ENCODE measurements at places on chromosomes 7 and 10.
A peak's percentile ranks its signal among the peaks of the same experiment; 100 is the strongest.

DNA sequence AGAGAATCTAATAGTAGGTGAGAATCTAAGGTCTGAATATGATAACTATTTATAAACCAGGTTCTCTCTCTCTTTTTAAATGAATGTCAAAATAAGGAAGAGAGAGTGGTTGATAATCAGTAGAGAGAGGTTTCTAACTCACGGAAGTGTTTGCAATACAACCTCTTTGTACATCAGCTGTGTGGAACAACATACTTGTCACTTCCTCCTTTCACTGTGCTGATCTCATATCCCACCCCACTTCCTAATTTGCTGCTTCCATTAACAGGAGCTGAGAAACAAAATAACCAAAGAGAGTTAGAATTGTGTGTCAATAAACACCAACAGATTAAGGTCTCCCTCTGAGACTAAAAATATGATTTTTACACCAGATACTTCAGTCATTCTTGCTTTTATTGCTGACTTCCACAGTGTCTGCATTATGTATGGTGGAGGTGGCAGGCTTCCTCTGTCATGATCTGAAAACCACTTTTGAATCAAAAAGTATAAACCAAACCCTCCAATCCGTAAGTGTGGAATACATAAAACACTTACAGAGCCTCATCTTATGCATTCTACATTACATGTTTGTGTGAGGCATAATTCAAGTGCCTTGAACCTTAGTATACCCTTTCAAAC, 25.0 kb downstream of the CACUL1 start:
- no peak for DNase-seq

- DNase-seq = no peak
Measured at GRCh38 chr10:124239134-124239533, 145.7 kb upstream of the CHST15 start.

DNA sequence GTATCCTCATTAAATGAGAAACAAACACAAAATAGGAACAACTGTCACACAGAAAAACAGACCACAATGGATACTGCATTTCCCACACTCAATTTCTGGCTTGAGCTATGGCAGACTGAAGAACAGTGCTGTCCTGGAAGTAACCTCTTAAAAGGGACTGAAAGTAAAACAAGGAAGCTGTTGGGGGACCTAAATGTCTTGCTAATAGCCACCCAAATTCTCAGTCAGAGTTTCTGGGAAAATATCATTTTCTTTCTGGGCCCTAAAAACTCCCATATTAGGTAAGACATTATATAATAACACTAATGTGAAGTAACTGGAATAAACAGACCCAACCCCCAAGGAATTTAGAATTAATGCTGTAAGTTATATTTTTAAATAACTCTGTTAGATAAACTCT, 80.9 kb upstream of the TFEC start:
- no peak for DNase-seq

DNA sequence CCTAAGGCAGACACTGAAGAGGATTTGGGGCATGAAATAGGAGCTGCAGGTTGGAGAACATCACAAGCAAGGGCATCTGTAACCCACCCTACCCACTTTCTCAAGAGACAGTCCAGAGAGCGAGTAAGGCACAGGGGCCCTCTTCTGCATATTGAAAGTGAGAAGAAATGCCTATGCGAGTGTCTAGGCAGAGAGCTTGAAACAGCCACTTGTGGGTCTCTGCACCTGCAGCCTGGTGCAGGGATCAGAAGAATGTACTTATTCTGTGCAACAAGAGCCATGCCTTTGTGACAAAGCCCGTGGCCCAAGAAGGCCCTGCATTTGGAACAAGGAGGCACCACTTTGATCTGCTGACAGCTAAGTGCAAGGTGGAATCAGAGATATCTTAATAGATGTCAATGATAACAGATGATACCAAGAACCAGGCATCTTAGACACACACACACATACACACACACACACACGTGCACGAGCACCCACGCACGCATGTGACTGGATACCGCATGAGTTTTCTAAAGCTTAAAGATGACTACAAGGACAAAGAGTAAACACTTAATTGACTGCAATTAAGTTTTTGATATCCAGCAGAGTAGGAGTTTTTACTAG, 89.3 kb downstream of the NPSR1 start:
- DNase-seq = no peak

DNA sequence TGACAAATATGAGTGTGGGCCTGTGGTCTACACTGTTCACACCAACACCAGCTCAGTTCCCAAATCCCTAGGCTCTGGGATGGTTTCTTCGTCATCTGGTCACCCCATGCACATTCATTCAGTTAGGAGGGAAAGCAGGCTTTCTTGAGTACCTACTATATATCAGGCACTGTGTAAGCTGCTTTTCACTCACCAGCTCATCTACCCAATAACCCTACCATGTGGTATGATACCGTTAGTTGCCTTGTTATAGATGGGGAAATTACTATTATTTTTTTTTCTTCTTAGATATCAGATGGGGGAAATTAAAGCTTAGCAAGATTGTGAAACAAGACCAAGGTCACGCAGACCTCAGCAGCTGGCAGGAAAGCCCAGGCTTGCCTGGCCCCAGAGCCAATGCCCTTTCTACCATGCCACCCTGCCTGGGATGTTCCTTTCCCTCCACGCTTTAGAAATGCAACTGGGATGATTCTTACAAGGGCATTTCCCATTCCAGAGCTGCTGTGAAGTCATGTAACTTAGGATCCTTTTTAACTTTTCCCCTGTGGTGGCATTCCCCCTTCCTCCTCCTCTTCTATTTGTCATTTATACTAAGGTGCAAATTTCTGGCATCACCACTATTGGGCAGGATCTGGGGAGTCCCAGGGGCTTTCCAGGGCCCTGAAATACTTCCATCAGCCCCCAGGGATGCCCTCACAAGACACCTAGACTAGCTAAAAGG, 93.1 kb upstream of the EFCAB10 start:
- DNase-seq = no peak

DNA sequence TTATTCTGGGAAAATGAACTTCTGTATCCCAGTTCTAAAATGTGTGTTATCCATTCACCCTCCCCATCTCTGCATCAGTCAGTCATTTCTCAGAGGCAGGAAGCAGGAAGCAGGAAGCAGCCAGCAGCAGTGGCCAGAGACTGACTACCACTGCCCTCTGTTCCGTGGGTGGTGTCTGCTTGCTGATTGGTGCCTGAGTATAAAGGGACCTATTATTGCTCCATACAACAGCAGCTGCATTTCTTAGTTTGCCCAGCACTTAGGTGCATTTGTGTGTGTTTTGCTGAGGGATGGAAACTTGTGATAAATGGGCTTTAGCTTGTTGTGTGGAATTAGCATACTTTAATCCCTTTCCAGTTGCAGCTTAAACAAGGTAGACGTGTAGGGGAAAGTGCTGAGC, 582.2 kb downstream of the SORCS1 start:
- no peak for DNase-seq

GRCh38 chr10:128981251-128981650, 485.8 kb upstream of the MGMT start:
- no peak for DNase-seq

- DNase-seq = no peak
Measured at GRCh38 chr7:27106901-27107240, 4.4 kb upstream of the HOXA2 start.

GRCh38 chr10:52599551-52600200, 172.9 kb downstream of the MBL2 start:
- no peak for DNase-seq

DNA sequence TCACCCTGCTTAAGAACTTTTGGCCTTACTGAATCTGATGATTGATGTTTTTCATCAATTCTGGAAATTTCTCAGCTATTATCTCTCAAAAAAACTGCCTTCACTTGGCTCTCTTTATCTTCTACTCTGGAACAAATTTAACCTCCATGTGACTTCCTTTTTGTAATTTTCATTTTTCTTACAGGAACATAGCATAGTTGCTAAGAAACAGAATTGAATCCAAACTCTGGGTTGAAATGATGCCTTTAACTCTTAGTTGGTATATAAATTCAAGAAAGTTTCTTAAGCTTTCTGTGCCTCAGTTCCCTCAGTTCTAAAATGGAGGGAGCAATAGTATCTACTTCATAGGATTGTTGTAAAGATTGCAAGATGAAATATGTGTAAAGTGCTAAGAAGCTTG, 19.8 kb downstream of the GPR141 start:
- no peak for DNase-seq

- no peak for DNase-seq
Measured at GRCh38 chr10:77289790-77290189, 347.8 kb downstream of the KCNMA1 start.

- no peak for DNase-seq
Measured at GRCh38 chr10:89475125-89475524, 60.3 kb downstream of the SLC16A12 start.

- DNase-seq = no peak
Measured at GRCh38 chr10:11255156-11255555, 237.5 kb downstream of the CELF2 start.

GRCh38 chr10:87918254-87918859, 54.9 kb downstream of the PTEN start:
- no peak for DNase-seq

- DNase-seq = no peak
Measured at GRCh38 chr10:48266528-48266927, 8.0 kb downstream of the FRMPD2 start.

- no peak for DNase-seq
Measured at GRCh38 chr10:122974023-122974422, 6.2 kb upstream of the PSTK start.

GRCh38 chr10:119469846-119470245, 72.7 kb downstream of the RGS10 start:
- no peak for DNase-seq

DNA sequence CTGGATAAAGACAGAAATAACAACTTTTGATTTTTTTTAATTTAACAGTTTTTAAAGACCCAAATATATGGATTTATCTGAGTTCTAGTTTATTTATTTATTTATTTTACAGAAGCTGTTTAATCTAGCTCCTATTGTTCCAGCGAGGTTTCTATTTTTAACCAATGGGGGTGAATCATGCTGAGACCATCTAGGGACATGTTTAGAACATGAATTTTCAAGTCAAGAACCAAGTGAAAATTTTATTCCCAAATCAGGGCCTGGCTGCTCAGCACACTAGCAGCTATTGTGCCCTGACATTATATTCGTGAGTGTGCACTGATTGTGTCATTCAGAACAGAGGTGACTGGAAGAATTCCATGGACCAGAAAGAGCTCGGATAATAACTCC, 24.6 kb upstream of the MPP7 start:
- DNase-seq = no peak

DNA sequence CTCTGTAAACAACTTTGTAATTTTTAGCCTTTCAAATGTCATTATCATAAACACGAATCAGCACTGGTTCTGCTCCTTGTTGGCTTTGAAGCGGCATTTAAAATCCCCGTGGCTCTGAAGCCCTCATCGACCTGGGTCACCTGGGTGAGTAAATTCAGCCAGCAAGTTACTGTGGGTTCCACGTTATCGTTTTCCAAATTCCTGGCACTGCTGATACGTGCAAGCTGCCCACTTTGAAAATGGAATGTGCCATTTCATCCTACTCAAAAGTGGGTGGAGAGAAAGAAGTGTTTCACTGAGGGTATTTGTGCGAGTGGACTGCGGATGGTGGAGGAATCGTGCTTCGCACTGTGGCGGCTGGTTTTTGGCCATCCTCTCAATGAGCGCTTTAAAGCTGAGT, 281.7 kb downstream of the KLF6 start:
- DNase-seq = no peak

DNA sequence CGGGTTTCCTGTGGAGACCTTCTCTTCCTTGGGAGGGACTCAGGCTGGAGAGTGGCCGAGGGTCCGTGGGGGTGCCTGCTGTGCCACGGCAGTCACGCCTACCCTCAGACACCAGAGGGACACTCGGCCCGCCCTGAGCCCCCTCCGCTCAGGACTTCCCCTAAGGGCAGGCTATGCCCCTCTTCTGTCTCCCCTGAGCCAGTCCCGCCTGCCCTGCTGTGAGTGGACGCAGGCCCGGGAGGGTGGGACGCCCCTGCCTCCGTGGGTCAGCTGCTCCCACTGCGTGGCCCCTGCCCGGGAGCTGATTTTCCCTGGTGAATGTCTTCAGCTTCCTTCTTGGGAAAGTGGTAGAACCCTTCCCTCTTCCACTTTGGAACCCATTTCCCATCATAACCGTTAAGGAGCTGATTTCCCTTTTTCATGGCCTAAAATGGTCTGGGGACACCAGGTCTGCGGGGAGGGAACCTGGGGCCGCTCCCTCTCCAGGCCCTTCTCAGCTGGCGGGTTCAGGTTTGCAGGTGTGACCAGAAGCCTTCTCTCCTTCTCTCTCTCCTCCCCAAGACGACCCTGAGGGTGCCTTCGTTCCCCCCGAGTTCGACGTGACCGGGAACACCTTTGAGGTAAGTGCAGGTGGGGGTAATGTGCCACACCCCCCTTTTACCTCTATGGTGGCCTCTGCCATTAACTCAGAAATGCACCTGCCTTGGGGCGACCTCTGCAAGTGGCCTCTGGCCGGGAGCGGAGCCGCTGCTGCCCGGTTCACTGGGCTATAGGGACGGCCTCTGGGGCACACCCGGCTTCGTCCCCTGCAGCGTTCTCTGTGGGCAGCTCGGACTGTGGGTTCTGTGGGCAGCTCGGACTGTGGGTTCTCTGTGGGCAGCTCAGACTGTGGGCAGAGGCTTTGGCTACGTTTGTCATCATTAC, 7.9 kb downstream of the KNDC1 start:
- DNase-seq = no peak

GRCh38 chr10:89301232-89301631, 614 bp upstream of the IFIT2 start:
- peak; percentile 38 for DNase-seq

DNA sequence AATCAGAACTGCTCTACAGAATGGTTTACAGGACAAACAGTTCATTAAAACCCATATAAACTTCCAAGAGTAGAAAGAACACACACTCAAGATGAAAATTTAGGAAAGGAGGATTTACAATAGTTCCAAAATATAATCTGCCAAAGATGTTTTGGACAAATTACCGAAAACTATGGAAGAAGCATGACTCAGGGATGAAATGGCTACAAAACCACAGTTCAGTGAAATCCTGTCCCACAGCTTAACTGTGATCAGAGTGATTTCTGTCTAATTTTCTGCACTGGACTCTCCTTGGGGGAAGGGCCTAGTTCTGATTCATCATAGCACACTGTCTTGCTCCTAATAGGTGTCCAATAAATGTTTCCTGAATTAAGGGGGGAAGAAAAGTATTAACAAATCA, 82.2 kb downstream of the HIPK2 start:
- no peak for DNase-seq

GRCh38 chr10:114472877-114473253, 68.6 kb upstream of the AFAP1L2 start:
- no peak for DNase-seq

DNA sequence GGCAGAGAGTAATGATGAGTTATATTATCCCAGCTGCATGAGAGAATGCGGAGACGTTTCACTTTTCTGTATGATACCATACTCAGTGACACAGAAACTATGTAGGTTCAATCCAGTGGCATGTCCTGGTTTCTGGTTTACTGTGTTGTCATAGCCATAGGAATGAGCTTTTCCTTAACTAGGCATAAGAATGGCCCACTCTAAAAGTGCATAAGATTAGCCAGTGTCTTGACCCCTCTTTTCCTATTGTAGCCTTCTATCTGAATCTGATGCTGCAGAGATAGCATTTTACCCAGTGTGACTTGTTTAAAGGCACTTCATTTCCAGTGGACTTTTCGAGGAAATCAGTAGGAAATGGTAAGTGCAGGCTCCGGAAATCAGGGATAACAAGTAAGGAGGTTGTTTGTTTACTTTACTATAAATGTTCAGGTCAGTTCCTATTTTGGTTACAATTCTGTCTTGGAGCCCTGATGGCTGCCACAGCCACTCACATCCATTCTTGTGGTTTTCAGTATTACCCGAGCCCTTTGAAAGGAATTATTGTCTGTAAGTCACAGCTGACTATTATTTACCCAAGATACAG, 70.5 kb downstream of the SEMA3A start:
- no peak for DNase-seq

Measured in CD4-positive, alpha-beta T cell treated with Interleukin-15 for 1 hour (primary cell).